ENCODE measurements at places on chromosomes 2 and 18. TPM values are rescaled to one million over a fixed set of nuclear protein-coding genes. Genes with fewer than 3 reads are reported as not detected.

DNA sequence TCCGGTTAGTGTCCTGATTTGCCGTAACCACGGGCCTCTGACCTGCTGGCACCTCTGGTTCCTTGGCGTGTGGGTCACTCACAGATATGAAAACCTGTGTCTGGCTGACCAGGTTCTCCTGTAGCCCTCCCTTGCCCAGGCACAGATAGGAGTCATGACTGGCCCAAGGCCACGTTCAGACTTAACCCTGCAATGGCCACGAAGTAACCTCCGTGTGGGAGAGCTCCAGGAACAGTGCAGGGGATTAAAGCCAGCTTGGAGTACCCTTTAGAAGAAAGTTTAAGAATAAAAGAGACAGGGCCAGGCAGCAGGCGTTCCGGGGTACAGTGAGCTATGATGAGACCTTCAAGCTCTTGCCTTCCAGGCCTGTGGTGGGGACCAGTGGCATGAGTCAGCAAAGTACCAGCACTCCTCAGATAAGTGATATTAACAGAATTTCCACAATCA, 25.5 kb downstream of the CENPO start:
- no peak for DNase-seq

SERPINB4 gene
- polyA plus RNA-seq = not detected

MFSD6 gene
- polyA plus RNA-seq = 19.3 TPM

GRCh38 chr2:42545841-42546390, 22.5 kb upstream of the MTA3 start:
- DNase-seq = no peak

DNA sequence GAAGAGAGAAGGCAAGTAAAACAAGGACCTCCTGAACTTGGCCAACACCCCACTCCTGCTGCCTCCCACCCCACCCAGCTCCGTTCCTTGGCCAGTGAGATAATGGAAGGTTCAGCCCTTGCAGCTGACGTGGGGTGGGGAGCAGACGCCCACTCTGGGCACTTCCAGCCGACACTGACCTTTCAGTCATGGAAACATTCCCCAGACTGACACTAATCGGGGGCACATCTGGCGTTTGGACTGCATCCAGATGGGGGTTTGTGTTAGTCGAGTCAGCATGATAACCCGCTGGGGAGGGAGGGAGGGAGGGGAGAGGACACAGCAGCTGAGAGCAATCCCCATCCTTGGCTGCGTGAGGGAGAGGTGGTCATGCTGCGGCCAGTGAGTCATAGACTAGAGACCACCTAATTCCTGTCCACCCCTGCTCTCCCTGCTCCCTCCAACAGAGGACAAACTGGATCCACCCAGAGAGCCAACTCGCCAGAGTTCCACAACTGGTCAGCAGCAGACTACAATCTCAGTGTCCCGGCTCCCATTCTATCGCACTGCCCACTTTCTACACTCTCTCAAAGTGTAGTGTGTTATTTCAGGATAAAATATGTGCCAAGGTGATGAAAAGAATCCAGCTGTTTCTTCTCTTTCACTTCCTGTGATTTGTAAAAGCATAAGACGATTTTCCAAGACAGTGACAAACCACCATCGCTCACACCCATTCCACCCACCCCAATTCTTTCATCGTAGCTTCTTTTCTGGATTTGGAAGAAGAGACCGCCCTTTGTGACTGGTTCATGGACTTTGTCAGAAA, 115.4 kb upstream of the PKDCC start:
- peak; percentile 71 for DNase-seq

UGT1A8 gene
- polyA plus RNA-seq = 0.56 TPM
